ENCODE measurements at places on chromosomes 1 and 21. TPM values are rescaled to one million over a fixed set of nuclear protein-coding genes. Genes with fewer than 3 reads are reported as not detected.

DNA sequence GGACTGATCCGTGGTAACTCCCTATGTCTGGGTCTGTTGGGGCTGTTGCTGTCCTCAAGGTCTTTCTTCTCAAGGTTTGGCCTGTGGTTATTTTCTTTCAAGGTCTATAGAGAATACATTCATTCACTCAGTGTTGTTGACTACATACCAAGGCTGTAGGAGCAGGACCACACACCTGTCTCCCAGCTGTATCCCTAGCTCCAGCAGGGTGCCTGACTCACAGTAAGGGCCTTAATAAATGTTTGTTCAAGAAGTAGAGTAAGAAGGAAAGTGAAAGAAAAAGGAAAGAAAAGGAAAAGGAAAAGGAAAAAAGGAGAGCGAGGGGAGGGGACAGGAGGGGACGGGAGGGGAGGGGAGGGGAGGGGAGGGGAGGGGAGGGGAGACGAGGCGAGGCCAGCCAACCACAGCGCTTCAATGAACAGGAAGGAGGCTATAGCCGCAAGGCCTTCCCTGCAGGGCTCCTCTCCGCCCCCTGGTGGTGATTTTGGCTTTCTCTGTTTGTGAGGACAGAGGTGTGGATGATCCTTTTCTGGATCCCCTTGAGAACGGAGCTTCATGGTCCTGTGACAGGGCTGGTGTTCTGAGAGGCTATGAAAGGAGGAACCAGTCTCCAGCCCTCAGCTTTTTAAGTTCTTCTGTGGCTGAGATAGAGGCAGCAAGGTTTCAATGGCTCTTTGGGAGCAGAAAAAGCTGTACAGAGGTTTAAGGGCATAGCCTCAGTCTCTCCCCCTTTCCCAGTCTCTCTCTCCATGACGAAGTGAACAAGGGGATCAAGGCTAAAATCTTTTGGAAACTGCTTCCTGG lies 30.6 kb upstream of the LCE5A start:
- DNase-seq = peak; percentile 45

DNA sequence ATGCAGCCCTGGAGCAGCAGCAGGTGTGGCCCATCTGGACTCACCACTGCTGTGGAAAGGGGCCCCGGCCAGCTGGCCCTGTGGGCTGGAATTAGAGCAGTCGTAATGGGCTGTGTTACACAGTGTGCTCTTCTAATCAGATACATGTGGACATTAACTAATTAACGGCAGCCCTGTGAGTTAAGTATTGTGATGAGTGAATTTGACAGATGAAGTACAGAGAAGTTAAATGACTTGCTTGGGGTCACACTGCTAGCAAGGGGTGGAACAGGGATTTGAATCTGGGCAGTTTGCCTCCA lies 58.6 kb downstream of the MDM4 start:
- no peak for DNase-seq

DNA sequence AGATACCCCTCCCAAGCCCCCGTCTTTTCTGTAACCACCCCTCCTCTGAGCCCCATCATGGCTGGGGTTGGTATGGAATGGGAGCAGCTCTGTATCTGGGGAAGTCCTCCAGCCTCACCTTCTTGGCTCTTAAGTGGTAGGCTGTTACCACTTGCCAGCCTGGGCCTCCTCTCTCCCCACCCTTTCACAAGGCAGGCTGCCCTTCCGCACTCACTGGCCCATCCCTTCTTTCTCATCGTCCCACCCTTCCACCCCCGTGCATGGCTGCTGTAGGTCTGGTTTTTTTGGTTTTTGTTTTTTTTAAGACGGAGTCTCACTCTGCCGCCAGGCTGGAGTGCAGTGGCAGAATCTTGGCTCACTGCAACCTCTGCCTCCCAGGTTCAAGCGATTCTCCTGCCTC lies 5.2 kb downstream of the CYB561D1 start:
- no peak for DNase-seq

DNA sequence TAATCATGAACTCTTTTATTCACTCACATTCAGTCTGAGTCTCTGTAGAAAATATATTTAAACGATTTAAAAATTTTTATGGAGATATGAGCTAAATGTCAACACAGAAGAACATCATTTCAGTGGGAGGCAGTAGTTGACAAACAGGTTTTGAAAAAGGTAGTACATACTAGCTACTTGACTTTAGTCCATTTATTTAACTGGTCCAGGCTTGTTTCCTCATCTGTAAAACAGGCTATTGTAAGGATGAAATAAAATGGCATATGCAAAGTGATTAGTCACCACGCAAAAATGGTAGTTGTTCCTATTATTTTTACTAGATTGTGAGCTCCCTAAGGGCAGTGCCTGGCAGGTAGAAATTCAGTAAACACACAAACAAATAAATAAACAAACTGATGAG lies 75.2 kb downstream of the NTPCR start:
- DNase-seq = no peak

DNA sequence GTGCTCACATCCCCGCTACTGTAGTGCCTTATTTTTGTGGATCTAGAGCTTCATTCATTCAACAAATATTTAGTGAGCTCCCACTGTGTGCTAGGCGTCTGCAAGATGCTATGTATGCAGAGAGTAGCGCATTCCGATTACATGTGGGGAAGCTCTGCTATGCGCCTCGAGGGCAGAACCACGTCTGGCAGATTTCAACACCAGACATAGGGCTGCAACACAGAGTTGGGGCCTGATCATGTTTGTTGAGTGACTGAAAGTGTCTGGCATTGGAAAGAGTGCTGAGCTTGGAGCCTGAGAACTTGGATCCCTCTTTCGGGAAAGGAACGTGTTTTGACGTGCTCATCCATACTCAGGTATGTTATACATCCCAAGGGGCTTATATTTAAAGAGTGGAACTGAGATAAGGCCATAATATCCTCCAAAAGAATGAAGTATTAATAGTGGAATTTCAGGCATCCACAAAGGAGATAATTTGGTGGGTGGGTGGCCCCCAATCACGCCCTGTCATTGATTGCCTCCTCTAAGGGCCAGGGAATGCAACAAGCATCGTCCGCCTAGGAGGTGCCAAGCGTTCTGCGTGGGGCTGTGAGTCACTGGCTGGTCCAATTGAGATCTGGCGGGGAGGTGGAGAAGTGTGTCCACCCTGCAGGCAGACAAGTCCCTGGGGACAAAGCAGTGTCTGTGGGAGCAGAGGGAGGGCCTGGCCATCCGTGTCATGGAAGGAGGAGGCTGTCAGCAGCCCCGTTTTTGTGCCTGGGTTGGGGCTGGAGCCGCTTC lies 62.8 kb upstream of the ZBTB40 start:
- no peak for DNase-seq

- DNase-seq = no peak
Measured at GRCh38 chr21:36419241-36419640, 34.0 kb downstream of the CHAF1B start.

GRCh38 chr1:161736335-161736969 lies 13.1 kb upstream of the DUSP12 start:
- no peak for DNase-seq

GRCh38 chr21:34956416-34957316 lies 92.4 kb downstream of the RUNX1 start:
- DNase-seq = no peak

GRCh38 chr1:15154480-15155036 lies 1.0 kb downstream of the TMEM51 start:
- no peak for DNase-seq

DNA sequence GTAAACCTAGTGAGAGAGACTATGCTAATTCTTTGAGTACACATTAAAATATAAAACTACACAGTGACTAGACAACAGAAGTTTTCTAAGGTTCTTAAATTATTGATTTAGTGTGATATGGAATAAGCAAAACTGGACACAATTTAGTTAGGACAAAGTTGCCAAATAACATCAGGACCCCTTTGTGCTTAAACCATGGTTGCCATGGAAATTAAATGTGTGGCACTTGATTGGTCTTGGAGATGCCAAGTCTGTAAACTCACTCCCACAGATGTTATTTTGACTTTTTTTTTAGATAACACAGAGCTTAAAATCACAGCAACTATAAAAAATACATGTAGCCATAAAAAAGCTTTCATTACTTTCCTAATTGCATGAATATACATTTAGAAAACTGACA lies 234.6 kb downstream of the BRINP3 start:
- no peak for DNase-seq

DNA sequence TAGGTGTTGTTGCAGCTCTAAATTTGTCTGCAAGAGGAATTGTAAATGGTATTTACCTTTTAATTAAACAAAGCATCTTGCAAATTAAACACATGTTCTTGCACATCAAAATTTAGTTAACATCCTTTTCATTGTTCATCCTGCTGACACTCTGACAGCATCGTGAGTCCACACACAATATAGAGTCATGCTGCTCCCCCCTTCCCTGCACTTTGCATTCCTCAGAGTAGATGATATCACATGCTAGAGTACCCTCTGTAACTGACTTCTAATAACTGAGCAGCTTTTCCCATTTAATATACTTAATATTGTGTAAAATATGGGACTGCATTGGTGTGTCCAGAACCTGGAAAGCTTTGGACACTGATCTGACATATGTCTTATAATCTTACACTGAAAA lies 138.8 kb upstream of the DPYD start:
- no peak for DNase-seq

- no peak for DNase-seq
Measured at GRCh38 chr1:19860418-19860817, 21.8 kb upstream of the OTUD3 start.

DNA sequence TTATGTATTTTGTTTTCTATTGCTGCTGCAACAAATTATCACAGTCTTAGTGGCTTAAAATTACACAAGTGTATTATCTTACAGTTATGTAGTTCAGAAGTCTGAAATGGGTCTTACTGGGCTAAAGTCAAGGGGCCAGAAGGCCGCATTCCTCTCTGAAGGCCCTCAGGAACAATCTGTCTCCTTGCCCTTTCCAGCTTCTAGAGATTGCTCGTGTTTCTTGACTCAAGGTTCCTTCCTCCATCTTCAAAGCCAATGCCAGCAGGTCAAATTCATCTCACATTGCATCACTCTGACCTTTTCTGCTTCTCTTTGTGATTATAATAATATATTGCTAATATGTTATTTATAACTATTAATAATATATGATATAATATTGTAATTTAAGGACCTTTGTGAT lies 97.1 kb downstream of the DIRAS3 start:
- no peak for DNase-seq

DNA sequence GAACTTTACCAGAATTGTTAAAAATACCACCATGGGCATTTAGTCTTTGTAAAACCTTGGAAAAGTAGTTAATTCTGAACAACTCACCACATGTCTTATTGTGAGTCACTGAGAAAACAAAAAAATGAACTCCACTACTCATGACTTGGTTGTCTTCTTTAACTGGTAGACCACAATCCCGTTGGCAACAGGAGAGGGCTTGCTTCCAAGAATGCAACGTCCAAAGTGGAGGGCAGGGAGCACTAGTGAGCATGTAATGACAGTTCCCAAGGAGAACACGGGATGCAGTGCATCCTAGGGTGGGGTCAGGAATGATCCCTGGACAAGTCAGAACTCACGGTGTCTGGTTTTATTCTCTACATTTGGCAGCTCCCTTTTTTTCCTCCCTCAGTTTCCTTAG lies 15.2 kb upstream of the HMCN1 start:
- DNase-seq = no peak

GRCh38 chr1:31931593-31932225 lies 6.5 kb downstream of the PTP4A2 start:
- no peak for DNase-seq

DNA sequence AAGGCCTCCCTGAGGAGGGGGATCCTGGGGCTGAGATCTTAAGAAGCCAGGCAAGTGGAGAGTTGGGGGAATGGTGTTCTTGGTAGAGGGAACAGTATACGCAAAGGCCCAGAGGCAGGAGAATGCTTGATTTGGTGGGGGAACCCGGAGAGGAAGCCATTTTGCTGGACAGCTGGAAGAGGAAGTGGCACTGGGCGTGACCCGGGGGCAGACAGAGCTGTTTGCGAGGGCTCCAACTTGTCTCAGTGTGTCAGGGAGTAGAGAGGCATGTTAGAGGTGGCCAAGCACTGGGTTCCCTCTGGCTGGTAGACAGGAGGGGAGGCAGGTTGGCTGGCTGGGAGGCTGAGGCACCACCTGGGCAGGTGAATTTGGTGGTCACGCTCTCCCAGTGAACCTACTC lies 96.3 kb upstream of the ACTL8 start:
- no peak for DNase-seq

GRCh38 chr21:44531606-44532564 lies 8.1 kb downstream of the KRTAP10-1 start:
- no peak for DNase-seq

DNA sequence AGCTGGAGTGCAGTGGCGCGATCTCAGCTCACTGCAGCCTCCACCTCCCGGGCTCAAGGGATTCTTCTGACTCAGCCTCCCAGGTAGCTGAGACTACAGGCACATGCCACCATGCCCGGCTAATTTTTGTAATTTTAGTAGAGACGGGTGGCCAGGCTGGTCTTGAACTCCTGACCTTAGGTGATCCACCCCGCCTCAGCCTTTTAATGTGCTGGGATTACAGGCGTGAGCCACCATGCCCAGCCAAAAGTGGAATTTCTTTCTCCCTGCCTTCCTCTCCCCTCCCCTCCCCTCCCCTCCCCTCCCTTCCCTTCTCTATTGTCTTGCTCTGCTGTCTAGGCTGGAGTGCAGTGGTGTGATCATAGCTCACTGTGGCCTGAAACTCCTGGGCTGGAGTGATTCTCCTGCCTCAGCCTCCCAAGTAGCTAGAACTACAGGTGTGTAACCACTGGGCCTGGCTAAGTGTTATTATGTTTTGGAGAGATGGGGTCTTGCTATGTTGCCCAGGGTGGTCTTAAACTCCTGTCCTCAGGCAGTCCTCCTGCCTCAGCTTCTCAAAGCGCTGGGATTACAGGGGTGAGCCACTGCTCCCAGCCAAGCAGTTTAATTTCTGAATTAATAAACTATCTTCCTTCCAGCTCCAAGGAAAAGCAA lies 10.0 kb upstream of the MACF1 start:
- DNase-seq = no peak

- DNase-seq = no peak
Measured at GRCh38 chr1:17393230-17393629, 21.2 kb downstream of the PADI6 start.

DNA sequence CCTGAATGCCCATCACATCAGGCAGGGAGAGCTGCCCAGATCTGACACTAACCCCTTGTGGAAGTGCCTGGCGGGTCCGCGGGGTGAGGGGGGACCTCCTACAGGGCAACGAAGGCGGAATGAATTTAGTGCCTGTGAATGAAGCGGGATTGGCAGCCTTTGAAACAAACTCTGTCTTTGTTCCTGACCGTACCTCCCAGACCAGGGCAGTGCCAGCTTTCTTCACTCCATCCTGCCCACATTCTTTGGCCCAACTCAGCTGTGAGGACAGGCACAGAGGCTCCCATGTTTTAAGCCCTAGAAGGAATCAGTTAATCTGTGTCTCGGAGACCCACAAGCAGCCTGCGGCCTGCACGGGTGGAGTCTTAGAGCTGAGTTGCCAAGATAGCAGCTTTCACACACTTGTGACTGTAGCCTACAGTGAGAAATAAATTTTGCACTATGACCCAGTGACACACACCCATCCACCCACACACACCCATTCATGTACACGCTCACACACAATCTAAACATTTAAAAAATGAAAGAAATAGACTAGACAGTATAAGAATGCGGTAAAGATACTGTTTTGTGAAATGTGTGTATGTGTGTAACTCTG lies 60.1 kb upstream of the USP24 start:
- DNase-seq = no peak

The SAMD13 gene
- not detected for total RNA-seq

The WDR26 gene
- total RNA-seq = 176 TPM

The LRRC38 gene
- not detected for total RNA-seq

The SPATA46 gene
- not detected for total RNA-seq

The CENPF gene
- total RNA-seq = 2.0 TPM

The SEC16B gene
- total RNA-seq = not detected

The DDAH1 gene
- total RNA-seq = not detected

The BGLAP gene
- total RNA-seq = 1.1 TPM

The F3 gene
- total RNA-seq = 0.23 TPM
